ENCODE measurements at places on chromosomes 5 and 9. TPM values are rescaled to one million over a fixed set of nuclear protein-coding genes. Genes with fewer than 3 reads are reported as not detected.

Gene RNF183
- total RNA-seq = not detected

Gene LCN9
- total RNA-seq = not detected

DNA sequence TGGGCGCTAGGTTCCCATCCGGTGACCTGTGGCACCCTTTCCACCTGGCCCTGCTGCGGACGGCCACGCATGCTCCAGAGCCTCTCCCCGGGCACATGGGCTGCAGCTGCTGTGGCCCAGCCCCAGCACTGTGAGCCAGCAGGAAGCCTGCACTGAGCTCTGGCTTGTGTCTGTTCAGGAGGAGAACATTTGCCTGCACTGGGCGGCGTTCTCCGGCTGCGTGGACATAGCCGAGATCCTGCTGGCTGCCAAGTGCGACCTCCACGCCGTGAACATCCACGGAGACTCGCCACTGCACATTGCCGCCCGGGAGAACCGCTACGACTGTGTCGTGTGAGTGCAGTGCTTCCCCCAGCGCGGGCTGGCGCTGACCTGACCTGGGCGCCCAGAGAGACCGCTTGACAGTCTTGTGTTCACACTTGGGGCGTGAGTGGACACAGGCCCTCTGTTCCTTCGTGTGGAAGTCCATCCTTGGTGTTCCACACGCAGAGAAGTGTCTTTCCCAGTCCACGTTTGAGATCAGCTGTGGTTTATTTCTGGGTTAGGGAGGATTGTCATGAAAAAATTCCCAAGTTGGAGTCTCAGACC lies 66.2 kb upstream of the CACNA1B start:
- no peak for DNase-seq

DNA sequence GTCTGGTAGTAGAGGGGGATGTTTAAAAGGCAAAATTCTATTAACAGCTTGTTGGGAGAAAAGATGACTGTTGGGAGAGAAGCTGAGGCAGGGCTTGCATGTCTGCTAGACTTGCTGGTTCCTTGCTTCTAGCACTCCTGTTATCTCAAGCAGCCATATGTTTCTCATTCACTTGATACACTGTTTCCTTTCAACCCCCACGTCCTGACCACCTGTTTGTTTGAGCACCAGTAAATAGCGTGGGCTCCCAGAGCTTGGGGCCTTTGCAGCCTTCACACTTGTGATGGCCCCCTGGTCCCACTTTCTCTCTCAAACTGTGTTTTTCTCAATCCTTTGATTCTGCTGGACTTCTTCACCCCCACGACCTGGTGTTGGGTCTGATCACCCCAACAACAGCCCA lies 111.7 kb upstream of the TMEM161B start:
- no peak for DNase-seq

Gene SLC6A19
- not detected for total RNA-seq

- DNase-seq = no peak
These were observed 84.9 kb downstream of the ISL1 start for GRCh38 chr5:51468196-51468595.

- no peak for DNase-seq
These were observed 1028.5 kb upstream of the CDH9 start for GRCh38 chr5:28066856-28067255.

- DNase-seq = no peak
These were observed 386.1 kb upstream of the KIF2A start for GRCh38 chr5:61919920-61920319.

Measured in naive thymus-derived CD4-positive, alpha-beta T cell (primary cell).